NCI-H446 treated with DMSO at 0.1 percent for 48 hours (cell line): ENCODE measurements at places on chromosomes 13 and 19.

DNA sequence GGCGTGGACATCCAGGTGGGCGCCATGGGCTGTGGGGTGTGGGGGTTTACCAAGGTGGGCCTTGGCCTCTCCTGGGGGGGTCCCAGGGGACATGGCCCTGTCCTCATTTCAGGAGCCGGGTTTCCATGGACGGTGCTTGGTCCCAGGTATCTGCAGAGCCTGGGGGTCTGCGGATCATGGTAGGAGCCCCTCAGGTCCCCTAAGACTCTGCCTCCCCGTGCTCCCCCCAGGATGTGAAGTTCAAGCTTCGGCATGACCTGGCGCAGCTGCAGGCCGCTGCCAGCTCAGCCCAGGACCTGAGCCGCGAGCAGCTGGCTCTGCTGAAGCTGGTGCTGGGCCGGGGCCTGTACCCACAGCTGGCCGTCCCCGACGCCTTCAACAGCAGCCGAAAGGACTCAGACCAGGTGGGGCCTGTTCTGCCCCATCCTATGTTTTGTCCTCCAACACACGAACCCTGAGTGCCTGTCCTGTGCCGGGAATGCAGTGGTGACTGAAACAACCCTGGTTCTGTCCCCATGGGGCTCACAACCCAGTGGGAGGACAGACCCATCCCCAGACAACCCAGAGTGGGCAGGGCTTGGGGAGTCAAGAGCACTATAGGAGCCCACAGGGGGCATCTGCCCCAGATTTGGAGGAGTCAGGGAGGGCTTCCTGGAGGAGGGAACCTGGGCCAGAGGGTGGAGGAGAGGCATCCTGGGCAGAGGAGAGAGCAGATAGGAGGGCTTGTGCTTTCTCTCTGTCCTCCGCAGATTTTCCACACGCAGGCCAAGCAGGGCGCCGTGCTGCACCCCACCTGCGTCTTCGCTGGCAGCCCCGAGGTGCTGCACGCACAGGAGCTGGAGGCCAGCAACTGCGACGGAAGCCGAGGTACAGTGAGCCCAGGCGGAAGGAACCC is 26.8 kb downstream of the DHX34 start:
- DNase-seq: no peak

DNA sequence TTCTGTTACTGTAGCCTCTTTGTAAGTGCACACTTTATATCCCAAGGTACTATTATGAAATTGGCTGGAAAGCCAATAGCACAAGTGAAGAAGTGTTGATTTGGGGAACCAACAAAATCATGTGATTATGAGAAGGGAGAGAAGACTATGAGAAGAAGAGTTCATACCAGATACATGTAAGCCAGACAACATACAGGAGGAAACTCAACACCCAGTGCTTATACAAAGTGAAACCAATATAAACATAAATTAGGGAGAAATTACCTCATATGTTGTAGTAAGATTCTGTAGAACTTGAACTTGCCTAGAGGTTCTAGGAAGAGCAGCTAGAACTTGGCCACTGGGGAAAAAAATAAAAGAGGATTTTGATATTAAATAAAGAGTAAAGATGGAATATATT is 17.4 kb downstream of the CPB2 start:
- DNase-seq: no peak

DNA sequence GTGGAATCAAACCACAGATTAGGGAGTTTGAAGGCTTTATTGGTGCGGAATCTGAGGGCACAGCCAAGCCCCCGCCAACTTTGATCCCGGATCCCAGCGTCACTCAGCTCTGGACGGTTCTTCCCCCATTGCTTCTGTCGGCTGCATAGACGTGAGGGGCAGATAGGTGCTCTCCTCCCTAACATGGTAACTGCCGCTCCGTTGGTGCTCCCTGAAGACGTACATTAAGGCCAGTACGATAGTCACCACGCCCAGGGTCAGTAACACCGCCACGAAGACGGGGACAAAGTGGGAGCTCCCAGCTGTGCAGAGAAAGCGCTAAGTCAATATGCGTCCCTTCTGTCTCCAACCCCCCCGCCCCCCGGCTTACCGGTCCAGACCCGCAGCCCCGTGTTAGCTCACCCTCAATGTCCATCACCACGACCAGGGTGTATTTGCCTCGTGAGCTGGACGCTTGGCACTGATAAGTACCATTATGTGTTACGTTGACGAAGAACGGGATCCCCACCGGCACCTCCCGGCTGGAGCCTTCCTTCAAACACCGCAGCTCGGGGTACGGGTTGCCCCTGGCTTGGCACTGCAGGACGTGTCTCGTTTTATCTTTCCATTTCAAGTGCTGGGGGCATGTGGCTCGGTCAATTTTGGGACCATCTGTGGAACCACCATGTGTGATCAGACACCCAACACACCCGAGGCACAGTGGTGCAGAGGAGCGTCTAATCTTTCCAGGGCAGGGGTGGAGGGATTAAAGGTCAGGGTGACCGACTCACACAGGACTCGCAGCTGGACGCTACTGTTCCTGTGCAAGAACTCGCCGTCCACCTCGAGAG is 644 bp upstream of the RAVER1 start:
- no peak for DNase-seq

GRCh38 chr19:8208119-8208921 is 850 bp upstream of the CERS4 start:
- no peak for DNase-seq

DNA sequence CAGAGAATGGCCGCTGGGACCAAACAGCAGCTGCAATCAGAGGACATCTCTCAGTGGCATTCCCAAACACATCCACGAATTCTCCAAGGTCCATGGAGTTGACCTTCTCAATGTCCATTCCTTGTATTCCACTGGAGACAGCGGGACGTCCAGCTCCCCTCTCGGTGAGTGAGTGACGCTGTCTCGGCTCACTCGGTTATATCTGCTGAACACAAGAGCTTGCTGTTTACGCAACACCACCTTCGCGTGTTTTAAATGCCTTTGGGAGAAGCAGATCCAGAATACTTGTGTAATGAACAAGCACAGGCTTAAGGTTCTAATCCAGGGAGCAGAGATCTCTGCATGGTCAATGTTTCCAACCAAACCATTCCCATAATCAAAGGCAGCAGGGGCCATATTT is at the start of gene URAD:
Gene URAD, minus strand, starts transcription at position 174 of the 400 bp plus-strand sequence. Its CDS starts 56 bp downstream, at position 118.
- DNase-seq: no peak
